ENCODE measurements at places on chromosomes 2 and 18.

DNA sequence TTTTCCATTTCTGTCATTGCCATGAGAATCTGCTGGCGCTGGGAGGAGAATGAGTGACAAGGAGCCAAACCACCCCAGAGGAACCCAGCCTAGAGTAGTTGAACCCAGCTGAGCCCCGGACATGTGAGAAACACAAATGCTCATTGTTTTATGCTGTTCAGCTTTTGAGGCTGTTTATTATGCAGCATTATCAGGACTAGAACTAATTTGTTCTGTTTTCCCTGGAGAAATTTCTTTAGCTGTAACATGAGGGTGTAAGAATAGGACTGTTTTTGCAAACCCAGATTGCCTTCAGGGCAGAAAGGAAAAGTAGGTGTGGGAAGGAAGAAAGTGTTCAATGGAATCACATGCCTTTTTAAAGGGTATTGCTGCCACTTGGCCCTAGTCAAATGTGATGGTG lies 28.5 kb upstream of the DOCK10 start:
- no peak for DNase-seq

GRCh38 chr2:54212456-54212855 lies 43.6 kb downstream of the TSPYL6 start:
- DNase-seq: no peak

DNA sequence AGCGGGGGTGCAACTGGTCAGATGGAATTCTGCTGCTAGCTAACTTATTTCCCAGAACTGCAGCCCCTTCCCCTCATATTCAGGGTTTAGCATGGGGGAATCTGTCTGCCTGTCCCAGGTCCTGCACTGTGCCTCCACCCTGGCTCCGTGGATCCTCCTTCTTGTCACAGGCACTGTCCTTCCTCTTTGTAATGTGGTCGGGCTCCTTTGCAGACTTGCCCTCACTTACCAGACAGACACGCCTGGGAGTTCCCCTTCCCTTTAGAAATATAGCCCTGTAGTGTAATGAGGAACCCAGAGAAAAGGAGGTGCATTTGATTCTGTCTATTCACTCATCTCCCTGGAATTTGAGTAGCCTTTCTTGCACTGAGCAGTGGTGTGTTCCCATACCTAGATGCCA lies 108.7 kb downstream of the TRIM43 start:
- no peak for DNase-seq

GRCh38 chr2:208183526-208183925 lies 6.3 kb downstream of the C2orf80 start:
- DNase-seq: no peak

DNA sequence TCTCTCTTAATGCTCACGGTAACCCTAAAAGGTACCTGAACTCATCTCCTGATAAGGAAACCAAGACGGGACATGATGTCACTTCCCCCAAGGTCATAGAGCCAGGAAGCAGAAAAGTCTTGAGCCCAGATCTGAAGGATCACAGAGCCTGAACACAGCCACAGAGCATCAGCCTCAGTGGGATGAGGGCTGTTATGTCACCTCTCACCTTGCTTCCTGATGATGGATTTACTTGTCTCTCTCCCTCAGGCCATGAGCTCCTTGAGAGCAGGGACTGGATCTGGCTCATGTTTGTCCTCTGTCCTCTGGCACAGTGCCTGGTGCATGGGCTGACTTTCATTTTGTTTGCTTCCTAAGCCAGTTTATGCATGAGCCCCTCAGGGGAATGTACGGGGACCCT lies 54.2 kb downstream of the SERTAD2 start:
- DNase-seq: no peak

DNA sequence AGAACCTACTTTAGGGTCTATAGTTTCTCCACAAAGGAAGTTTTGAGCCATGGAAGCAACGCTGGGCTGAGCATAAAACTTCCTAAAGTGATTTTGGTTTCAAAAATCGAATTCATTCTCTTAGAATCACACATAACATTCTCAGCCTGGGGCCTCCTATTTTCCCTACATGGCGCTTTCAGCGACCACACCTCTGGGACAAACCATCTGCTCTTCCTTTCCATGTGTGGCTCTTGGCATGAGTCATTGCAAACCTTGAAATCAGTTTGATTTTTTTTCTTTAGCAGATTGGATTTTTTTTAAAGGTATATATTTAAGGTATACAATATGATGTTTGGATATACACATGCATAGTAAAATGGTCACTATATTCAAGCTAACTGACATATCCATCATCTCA lies 72.5 kb upstream of the APCDD1 start:
- DNase-seq: no peak

- DNase-seq: no peak
Measured at GRCh38 chr2:26161926-26162325, 11.0 kb upstream of the GAREM2 start.

- no peak for DNase-seq
Measured at GRCh38 chr2:73920577-73921545, 5.8 kb upstream of the DGUOK start.
